Non-pigmented ciliary epithelial cell (primary cell): ENCODE measurements at places on chromosomes 5 and 9.

DNA sequence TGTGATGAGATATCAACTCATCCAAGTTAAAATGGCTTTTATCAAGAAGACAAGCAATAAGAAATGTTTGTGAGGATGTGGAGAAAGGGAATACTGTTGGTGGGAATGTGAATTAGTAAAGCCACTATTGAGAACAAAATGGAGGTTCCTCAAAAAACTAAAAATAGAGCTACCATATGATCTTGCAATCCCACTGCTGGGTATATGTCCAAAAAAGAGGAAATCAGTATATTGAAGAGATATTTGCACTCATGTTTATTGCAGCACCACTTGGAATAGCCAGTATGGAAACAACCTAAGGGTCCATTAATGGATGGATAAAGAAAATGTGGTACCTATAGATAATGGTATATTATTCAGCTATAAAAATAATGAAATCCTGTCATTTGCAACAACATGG, 25.1 kb downstream of the PPIP5K2 start:
- no peak for DNase-seq

GRCh38 chr5:72137826-72138409, 30.6 kb downstream of the MAP1B start:
- no peak for DNase-seq

GRCh38 chr9:80157561-80157983, 585.8 kb downstream of the TLE4 start:
- no peak for DNase-seq

GRCh38 chr5:136242611-136243010, 49.6 kb upstream of the SMIM32 start:
- no peak for DNase-seq

- DNase-seq = no peak
These were observed 62.0 kb downstream of the SHB start for GRCh38 chr9:38007016-38007415.

DNA sequence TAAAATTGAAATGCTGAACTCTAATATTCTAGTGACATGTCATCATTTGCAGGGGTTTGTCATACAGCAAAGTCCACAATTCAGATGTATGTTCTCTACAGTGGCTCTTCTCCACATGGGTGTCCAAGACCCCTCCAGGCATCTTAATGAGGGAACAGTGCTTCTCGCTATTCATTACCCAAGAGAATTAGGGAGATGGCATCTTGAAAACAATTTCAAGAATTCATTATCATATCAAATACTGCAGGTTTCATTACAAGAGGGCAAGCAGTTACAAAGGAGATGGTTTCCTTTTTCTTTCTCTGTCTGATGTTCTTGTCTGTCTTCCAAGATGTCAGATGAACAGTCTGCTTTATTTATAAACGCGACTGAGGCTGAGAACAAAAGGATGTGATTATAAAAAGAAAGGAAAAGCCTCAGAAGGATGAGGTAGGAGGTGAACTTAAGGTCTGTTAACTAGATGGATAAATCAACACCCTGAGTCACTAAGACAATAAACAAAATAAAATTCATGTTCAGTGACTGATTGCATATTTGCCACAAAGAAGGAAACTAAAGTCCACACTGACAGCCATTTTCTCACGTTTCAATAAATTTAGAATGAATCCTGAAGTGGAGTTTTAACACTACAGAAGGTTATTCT, 326.7 kb upstream of the EFNA5 start:
- DNase-seq = peak; percentile 31

- peak; percentile 26 for DNase-seq
These were observed 71.5 kb downstream of the TRIM36 start for GRCh38 chr5:115098041-115098702.

GRCh38 chr5:75509546-75509945, 1.9 kb downstream of the CERT1 start:
- DNase-seq = no peak

GRCh38 chr9:108720191-108720642, 135.6 kb downstream of the ACTL7B start:
- DNase-seq = no peak

- no peak for DNase-seq
These were observed 223.3 kb downstream of the MEF2C start for GRCh38 chr5:88659529-88660263.

DNA sequence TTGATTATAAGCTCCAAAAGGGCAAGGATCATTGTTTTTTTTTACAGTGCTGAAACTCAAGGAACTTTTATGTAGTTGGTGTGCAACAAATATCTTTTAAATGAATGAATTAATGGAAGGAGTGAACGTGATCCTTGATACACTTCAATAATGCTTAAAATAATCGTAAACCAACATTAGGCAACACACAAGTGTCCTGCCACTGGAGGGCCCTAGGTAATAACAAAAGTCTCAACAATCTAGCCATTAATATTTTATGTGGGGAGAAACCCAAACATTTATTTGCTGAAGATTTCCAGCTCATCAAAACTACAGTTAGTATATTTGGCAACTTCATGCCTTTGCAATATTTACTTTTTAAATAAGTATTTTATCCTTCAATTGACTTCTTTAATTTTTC, 309.0 kb upstream of the FBXL7 start:
- DNase-seq = no peak

- no peak for DNase-seq
These were observed 52.8 kb downstream of the CTNND2 start for GRCh38 chr5:11851416-11851815.

DNA sequence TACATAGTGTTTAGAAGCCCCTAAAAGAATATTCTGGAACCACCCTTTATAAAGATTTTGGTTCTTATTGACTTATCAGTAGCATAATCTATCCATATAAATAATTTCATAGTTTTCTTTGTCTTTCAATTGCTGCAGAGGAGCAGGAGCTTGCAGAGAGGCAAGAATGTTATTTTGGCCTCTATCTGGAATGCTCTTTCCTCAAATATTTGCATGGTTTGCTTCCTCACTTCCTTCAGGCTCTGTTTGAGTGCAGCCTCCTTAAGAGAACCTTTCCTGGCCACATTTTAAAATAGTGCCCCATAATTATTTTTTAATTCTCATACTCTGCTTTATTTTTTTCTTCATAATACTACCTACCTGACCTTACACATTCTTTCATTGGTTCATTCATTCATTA, 1.5 kb downstream of the C5 start:
- DNase-seq = no peak

DNA sequence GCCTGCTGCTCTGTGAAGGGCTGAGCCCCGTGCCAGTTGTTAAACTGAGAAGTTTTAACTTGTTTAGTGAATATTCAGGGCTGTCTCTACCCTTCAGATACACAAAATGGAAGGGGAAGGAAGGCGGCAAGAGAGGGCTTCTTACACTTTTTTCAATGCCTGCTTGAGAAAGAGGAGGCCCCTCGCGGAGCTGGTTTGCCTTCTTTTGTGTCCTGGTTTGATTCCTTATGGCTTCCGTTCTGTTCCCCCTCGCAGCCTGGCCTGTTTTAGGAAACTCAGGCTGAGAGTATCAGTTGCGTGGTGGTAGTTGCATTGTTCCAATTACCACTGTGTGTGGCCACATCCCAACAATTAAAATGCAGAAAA, 1.0 kb downstream of the FAM53C start:
- no peak for DNase-seq

GRCh38 chr9:84590706-84591105, 78.8 kb upstream of the NTRK2 start:
- no peak for DNase-seq

DNA sequence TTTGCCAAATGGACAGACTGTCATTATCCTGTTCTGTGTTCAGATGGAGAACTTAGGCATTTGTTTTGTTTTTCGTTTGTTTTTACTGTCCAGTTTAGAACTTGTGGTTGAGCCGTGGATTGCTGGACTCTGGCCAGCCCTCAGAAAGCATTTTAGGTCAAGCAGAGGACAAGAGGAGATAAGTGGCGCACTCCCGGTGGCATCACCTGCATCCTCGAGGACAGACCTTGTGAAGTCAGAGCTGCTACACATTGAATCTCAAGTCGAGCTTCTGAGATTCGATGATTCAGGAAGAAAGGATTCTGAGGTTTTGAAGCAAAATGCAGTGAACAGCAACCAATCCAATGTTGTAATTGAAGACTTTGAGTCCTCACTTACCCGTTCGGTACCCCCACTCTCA, 8.9 kb downstream of the MTRR start:
- no peak for DNase-seq

DNA sequence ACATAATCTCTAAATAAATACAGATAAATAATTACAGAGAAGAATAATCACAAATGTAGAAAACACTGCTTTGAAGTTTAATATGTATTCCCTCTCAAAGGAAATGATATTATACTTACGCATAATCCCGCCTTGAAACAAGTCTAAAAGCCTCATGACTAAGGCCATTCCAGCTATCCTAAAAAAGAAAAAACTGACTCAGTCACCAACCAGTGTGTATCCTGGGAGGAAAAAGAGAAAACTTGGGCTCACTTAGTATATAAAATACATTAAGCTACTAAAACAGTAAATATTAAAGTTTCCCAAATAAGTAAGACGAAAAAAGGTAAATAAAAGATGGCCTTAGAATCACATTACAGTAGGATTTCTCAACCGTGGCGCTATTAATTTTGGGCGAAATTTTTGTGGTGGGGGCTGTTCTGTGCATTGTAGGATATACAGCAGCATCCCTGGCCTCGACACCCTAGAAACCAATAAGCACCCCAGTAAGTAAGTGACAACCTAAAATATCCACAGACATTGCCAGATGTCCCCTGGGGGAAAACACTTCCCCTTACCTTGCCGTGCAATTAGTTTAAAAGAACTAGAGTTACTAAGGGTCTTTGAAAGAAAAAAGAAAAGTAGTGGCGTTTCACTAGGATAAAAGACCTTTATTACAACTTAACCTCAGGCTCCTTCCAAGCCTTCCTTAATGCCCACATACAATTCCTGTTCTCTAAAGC, 1.1 kb downstream of the HSPA9 start:
- DNase-seq = no peak

DNA sequence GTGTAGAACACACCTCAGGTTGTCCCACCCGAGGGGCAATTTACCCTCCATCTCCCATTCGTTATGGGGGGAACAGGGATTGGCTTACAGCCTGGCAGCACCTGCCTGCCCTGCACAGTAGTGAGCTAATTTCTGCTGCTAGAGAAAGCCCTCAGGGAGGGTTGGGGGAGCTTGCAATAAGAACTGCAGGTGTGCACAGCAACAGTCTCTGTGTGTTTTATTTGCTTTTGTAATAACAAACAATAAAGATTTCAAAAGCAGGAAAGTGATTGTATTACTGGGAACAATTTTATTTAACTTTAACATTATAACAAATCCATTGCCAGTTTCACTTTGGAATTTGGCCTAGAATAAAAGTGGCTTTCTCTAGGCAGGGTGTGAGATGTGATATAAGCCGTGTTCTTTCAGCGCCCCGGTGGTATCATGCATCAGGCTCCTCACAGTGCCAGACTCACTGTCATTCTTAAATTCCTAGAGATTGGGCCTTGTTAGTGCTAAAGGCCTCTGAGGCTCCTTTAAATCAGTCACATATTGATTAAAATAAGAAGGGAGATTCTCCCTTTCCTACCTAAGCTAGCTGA, 81.1 kb downstream of the RMI1 start:
- DNase-seq = no peak

DNA sequence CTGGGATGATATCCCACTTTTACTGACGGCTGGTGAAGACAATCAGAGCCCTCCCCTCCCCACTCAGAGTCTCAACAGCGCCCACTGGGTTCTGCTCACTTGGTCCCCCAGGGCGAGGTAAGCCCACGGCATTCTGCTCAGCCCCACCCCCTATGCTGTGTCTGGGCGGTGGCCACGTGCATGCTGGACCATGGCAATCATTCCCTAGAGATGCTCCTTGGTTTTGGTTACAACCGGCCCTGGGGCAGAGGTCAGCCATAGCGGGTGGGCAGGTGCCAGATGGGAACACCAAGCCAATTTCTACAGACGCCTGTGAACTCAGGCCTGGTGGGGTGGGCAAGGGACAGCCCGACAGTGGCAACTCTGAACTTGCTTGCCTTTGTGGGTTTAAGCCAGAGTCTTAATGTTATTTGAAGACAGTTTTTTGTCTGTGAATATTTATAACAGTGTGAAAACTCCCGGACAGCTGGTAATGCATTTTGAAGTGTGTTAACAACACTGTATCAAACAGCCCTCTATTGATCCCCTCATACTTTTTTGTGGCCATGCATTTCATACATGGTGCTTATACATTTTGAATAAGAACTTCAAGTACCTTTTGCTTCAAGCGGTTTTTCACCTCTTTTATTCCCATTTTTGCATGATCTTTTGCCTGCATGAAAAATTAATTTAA, 94.2 kb downstream of the CRB2 start:
- no peak for DNase-seq

DNA sequence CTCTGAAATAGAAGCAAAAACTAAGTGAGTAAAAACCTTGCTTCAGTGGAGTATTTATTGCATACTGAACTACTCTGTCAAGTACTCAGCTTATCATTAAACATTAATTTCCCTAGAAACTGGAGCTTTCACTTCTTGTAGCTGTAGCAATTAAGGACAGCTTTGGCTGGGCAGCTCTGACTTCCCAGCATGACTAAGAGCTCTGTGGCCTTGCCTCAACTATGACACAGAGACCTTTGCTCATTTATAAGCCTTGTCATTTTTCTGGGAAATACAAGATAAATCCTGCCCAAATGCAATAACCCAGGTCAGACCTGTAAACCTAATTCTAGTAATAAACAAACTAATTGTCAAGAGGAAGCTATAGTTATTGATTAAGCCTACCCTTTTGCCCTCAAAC, 65.4 kb upstream of the STK32A start:
- DNase-seq = no peak

- peak; percentile 93 for DNase-seq
These were observed 13.9 kb upstream of the RARS1 start for GRCh38 chr5:168472329-168472728.

DNA sequence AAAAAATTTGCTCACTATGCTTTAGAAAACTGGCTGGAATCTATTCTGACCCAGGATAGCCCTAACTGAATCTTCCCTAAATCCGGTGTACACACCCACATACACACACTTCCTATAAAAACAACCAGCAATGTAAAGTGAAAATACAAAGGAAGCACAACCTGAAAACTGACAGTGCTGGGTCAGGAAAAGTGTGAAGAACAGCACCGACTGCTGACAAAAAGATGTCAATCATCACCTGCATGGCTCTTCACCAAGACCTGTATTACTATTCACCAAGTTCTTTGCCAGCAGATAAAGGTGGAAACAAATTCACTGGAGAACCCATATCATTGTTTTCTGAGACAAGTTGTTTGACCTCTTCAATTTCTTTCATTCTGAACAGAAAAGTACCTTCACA, 293.8 kb upstream of the GRAMD2B start:
- DNase-seq = no peak

GRCh38 chr5:112419986-112420864, 1.1 kb upstream of the EPB41L4A start:
- no peak for DNase-seq

- no peak for DNase-seq
These were observed 187.1 kb downstream of the ARHGEF28 start for GRCh38 chr5:73812962-73813588.

- DNase-seq = no peak
These were observed 246.3 kb downstream of the COX7C start for GRCh38 chr5:86864051-86864450.

- no peak for DNase-seq
These were observed 76.5 kb upstream of the HSPA9 start for GRCh38 chr5:138651767-138652117.

- DNase-seq = peak; percentile 89
These were observed at the start of gene STING1 for GRCh38 chr5:139482050-139482889. STING1 (minus strand) TSS chr5:139482758; CDS start chr5:139481704, 1,054 bp downstream.

GRCh38 chr5:1594357-1595106, 70.8 kb upstream of the LPCAT1 start:
- no peak for DNase-seq

- no peak for DNase-seq
These were observed 368 bp downstream of the SURF1 start for GRCh38 chr9:133355881-133356357.

- no peak for DNase-seq
These were observed 421.9 kb downstream of the HCN1 start for GRCh38 chr5:45274241-45274640.
